ENCODE measurements at places on chromosomes 6 and 20.

DNA sequence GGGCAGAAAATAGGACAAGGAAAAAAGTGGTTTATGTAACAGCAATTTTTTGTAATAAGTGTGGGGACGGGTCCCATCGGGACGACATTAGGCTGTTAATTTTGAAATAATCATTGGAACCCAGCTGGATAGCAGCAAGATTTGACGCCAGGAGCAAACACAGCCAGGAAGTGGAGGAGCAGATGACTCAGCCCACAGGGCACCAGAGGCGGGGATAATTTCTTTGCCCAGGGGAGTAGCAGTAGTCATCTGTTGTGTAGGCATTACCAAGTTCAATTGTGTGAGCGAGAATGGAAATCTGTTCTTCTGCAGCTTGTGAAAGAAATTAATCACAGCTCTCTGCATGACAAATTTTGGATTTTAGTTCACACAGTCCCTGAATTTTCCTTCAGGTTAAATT, 22.6 kb upstream of the RIN2 start:
- no peak for DNase-seq

DNA sequence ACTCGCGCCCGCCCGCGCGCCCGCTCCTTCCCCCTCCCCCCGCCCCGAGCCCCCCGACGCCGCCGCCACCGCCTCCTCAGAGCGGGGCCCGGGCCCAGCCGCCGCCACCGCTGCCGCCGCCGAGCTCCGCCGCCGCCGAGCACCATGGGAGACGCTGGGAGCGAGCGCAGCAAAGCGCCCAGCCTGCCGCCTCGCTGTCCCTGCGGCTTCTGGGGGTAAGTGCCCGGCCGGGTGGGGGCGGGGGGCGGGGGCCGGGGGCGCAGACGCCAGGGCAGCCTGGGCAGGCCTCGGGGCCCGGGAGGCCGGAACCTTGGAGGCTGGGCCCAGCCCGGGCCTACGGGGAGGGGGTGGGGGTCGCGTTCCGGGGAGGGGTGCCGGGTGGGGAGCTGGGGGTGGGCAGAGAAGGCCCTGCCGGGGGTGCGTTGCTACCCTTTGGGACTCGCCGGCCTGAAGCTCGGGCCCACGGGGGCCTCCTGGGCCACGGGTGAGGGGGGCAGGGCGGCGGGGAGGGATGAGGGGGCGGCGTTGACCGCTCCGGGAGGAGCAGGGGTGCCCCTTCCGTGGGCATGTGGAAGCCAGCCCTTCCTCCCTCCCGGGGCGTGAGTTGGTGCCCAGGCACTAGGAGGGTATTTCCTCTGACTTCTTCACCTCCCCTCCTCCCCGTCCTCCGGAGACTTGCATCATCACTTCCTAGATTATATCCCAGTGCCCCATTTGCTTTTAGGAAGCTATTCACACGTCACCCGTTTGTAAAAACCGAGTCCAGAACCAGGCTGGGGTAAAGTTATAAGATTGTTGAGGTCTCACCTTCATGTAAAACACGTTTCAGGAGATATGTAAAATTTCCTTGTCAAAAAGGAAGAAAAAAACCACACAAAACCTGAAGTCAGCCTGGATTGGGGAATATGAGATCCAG, 533 bp downstream of the ZFAND3 start:
- peak; percentile 52 for DNase-seq

DNA sequence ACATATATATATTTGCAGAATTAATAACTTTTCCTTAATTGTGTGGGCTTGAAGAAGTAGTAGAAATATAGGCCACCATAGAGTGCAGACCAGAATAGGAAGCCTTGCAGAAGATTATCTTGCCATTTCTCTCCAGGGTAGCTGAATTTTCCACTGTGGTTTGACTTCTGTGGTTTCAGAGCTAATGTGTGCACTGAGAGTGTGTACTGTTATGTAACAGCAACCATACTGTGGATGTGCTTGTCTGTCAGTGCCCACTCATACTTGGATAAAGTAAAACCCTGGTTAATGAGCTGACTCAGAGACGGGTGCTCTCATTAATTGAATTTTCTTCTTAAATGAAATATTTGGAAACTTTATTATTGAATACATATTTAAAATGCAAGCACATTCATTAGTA, 57.2 kb downstream of the CEP43 start:
- DNase-seq: peak; percentile 51

GRCh38 chr6:125749865-125750691, 646 bp downstream of the HEY2 start:
- no peak for DNase-seq

DNA sequence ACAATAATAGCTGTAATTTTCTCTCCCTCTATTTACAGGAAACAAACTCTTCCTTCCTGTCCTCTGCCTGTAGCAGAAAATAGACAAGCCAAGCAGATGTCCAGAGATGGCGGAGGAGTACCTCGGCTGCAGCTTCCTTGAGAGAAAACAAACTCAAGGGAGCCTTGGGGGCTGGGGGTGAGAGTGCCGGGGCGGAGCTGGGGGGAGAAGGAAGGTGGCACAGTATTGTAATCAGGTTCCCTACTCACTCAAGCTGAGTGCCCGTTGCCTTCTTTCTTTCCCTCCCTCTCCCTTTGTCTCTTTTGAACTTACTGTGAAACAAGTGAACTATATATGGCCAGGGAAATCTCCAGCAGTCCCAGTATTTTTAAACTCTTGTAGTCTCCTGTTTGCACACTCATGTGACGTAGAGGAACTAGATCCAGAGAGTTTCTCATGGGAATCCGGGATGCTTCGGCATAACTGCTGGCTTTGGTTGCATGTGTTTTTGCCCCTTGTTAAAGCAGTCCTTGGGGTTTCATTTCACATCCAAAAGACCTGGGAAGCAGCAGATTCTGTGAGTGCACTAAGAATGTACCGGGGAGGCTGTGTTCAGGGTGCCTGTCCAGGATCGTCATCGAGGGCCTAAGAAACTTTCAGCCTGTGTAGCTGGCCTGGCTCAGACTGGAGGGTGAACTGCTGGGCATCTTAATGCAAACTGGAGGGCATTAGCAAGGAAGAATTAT, 44.6 kb upstream of the HDDC2 start:
- DNase-seq: no peak

- DNase-seq: no peak
Observed at GRCh38 chr6:144769142-144769541, 484.0 kb downstream of the UTRN start.

DNA sequence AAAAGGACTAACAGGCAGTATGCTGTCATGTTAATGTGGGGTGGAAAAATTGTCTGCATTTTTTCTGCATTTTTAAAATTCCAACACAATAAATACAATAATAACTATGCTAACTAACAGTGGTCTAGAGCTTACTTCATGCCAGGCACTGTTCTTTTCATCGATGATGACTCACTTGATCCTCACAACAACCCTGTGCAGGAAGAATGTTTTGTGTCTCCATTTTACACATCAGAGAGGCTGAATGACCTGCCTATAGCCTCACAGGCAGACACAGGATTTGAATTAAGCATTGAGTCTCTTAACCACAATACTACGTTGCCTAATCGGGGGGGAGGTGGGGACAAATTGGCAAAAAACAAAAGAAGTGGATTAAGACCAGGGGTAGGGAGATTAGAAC, 26.9 kb upstream of the FANCE start:
- DNase-seq: no peak

DNA sequence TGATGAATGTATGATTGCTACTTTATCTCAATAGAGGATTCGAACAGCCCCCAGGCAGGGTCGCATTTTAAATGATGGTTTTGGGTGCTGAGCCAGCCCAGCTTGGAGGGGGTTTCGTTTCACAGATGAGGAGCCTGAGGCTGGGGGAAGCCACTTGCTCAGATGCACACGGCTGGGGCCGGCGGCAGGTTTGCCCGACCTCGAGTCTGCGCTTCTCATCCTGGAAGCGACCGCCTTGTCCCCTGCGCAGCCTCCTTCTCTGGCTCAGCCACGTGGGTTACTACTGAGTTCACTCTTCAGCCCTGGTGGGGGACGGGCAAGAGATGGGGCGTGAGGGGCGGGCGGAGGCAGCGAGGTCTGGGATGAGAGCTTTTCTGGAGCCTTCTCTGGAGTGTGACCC, 25.3 kb downstream of the NTSR1 start:
- no peak for DNase-seq

DNA sequence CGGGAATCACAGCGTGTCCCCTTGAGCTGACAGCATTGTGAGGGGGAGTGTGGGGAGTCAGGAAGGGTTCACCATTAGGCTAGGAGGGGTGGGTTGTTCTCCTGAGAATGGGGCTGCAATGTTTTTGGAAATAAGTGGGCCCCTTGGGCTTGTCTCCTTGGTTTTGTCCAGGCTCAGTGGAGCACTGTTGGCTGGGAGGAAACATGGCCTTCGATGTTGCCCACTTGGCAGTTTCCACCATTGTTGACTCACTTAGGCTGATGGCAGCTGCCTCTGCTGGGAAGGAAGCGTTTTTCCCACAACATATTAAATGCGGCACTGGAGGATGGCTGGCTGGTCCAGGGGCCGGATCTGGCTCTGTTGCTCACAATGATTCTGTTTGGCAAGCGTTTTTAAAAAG, 512.1 kb downstream of the QKI start:
- DNase-seq: no peak

DNA sequence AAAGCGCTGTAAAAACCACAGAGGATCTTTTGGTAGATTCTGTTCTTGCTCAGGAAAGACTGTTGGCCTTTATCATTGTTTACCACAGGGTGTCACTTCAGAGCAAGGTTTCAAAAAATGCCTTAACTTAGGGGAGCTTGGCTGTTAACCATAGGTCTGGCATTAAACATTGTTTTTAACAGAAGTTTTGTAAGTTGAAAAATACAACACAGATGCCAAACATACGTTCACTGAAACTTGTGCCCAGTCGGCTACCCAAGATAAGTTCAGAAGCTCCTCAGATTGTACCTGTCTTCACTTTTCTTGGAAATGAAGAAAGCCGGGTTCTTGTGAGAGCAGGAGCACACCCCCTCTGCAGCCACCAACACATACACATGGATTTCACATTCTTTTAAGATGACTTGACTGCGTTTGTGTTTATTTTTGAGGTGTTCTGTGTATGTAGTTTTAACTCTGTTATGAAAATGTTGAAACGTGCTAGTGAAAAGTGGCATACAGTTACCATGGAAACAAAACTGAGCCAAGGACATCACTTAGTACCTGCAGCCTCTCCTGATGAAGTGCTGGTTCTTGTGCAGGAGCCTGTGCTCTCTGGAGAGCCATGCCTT, 64.9 kb downstream of the SYCP2L start:
- DNase-seq: no peak

GRCh38 chr6:88588938-88589337, 374.5 kb downstream of the RNGTT start:
- DNase-seq: no peak

DNA sequence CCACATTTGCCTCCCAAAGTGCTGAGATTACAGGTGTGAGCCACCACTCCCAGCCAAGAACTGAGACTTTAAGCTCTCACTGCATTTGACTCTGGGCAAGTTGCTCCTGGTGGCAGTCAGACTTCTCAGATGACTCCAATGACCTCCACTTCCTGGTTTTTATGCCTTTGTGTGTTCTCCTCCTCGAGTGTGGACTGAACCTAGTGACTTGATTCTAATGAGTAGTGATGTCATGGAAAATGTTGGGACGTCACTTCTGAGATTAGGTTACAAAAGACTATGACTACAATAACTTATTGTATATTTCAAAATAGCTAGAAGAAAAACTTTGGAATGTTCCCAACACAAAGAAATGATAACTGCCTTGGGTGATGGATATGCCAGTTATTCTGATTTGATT, 12.0 kb downstream of the SPINT3 start:
- DNase-seq: no peak

DNA sequence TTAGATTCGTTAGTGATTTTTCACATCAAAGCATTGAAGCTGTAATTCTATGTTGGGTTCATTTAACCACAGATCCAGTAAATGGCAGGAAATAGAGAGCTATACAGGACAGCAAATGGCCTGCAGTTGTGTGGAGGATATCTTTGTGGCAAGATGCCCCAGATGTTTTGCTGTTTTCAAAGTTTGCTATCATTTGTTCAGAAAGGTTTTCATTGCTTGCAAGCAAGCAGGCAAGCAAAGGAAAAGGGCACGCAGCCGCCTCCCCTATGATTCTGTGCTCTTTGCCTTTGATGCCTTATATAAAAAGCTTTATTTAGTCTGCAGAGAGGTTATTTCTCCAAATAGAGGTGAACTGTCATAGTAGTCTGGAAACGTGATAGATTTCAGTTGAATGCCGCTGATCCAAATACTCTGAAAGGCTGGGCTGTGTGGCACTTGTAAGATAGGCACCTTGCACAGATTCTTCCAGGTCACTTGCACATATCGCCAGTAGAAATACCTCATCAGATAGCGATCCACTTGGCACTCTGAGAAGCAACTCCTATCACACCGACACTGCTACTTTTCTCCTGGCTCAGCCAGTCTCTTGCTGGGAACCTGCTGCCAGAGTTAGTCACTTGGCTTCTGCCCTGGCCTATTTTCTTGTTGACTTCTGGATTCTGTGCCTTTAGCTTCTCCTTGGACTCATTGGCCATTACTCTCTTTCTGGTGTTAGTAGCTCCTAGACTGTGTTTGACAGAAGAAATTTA, 66.4 kb downstream of the UTRN start:
- no peak for DNase-seq

DNA sequence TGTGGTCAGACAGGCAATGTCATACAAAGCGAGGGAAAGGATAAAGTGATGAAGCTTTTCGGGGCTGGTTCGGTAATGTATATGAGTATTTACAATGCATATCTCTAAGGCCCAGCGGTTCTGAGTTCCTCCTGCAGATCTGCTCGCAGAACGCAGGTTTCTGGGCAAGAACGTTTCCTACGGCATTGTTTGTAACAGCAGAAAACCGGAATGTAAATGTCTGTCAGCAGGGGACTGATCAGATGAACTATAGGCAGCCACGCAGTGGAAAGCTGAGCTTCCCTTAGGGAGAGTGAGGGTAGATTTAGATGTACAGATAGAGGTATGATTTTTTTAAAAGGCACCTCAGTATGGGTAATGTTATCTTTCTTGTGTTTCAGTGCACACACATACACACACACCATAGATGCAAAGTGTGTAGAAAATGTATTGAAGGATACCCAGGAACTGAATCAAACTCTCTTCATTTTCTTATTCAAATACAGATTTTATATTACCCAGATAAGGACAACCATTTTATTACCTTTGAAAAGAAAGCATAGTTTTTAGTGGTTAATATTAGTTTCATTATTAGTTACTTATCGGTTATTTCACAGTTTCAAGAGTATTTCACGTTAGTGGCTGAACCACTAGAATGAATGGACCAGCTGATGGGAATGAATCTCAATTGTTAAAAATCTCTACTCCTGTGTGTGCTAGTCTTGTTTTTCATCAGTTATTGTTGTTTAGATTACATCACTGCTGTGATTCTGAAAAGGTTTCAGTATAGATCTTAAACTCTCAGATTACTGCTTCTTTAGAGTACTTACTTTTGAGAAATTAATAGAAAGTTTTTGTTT, 56.2 kb downstream of the SNX9 start:
- DNase-seq: no peak

DNA sequence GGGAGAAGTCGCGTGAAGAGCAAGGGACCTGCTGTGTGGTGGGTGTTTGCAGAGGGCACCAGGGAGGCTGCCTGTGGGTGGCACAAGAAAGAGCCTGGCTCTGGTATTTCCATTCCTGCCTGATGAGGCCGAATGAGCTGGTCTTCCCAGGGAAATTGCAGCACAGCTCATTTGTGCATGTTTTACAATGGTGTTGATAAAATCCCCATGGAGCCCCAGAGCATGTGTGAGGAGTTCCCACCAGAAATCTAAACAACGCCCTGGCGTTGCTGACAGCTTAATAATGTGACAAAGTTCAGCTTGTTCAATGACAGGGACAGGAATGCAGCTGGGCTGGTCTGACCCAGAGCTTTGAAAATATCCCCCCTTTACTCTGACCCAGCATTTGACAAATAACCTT, 135.5 kb downstream of the CLIC5 start:
- no peak for DNase-seq

GRCh38 chr6:84016029-84016428, 17.5 kb upstream of the MRAP2 start:
- DNase-seq: no peak

- no peak for DNase-seq
Observed at GRCh38 chr20:2320813-2321658, 25.2 kb downstream of the TGM3 start.

Data from activated naive CD8-positive, alpha-beta T cell treated with anti-CD3 and anti-CD28 coated beads for 36 hours (primary cell).